ENCODE measurements at places on chromosomes 13 and 19. TPM values are rescaled to one million over a fixed set of nuclear protein-coding genes. Genes with fewer than 3 reads are reported as not detected.

The MLLT1 gene
- total RNA-seq = 80.1 TPM

The PSPC1 gene
- total RNA-seq = 90.9 TPM

The DLEU7 gene
- total RNA-seq = not detected

The KRTDAP gene
- total RNA-seq = not detected

The ATP12A gene
- 0.39 TPM for total RNA-seq

The ZNF723 gene
- not detected for total RNA-seq
